ENCODE measurements at places on chromosomes 3 and 15. TPM values are rescaled to one million over a fixed set of nuclear protein-coding genes. Genes with fewer than 3 reads are reported as not detected.

Gene DLG1
- 91.4 TPM for total RNA-seq

DNA sequence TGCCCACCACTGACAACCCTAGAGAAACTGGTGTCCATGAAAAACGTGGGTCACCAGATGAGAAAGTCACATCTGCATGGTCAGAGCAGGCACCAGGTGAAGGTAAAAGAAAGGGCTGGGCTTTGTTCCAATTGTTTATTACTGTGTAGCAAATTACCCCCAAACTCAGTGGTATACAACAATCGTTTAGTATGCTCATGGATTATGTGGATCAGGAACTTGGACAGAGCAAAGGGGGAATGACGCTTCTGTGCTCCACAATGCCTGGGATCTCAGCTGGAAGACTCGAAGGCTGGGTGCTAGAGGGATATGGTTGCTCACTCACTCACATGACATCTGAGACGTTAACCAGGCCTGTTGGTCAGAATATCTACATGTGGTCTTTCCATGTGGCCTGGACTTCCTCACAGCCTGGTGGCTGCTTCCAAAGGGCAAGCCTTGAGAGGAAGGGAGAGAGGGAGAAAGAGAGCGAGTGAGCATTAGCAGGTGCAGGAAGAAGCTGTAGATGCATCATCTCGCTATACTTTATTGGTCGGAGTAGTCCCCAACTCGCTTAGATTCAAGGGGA, 44.9 kb downstream of the LPP start:
- no peak for DNase-seq
- no peaks in the 10 kb centered on the region for H3K27me3 ChIP-seq
- peaks cover 31% of the 10 kb centered on the region for H3K4me1 ChIP-seq
- H3K36me3 ChIP-seq = peaks cover 6% of the 10 kb centered on the region

DNA sequence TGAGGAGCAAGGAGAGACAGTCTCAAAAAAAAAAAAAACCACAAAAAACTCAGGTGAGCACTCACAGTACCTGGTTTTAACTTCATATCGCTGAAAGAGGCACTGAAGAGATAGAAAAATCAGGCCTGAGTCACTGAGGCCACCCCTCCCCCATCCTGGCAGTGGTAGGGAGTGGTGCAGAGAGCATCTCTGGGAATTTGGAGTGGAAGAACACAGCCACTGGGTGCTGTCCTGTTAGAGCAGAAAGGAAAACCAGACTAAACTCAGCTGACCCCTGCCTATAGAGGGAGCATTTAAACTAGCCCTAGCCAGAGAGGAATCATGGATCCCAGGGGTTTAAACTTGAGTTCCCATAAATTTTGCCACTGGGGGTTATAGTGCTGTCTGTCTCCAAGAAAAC, 22.2 kb upstream of the DNAJC13 start:
- no peak overlapping the region for H3K27ac ChIP-seq

DNA sequence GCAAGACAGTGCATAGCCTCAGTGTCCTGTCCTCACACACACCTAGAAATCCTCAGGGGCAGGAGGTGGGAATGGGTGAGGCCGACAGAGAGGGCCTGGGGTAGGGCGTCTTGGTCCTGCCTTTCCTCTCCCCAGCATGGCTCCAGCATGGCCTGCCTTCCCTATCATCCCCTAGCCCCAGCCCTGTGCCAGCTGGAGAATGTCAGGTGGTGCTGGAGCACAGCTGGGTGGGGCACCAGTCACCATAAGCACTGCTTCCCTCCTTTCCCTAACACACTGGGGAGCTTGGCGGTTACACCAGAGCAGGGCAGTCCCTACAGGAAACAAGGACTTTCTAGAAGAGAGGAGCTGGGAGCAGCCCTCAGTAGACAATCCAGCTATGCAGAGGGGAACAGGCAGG, 236.8 kb downstream of the KLF13 start:
- no peak overlapping the region for H3K4me3 ChIP-seq
- H3K27me3 ChIP-seq = no peaks in the 10 kb centered on the region
- H3K4me1 ChIP-seq = peaks cover 5% of the 10 kb centered on the region
- H3K36me3 ChIP-seq = no peaks in the 10 kb centered on the region
- DNase-seq = no peak
- H3K27ac ChIP-seq = no peak overlapping the region

DNA sequence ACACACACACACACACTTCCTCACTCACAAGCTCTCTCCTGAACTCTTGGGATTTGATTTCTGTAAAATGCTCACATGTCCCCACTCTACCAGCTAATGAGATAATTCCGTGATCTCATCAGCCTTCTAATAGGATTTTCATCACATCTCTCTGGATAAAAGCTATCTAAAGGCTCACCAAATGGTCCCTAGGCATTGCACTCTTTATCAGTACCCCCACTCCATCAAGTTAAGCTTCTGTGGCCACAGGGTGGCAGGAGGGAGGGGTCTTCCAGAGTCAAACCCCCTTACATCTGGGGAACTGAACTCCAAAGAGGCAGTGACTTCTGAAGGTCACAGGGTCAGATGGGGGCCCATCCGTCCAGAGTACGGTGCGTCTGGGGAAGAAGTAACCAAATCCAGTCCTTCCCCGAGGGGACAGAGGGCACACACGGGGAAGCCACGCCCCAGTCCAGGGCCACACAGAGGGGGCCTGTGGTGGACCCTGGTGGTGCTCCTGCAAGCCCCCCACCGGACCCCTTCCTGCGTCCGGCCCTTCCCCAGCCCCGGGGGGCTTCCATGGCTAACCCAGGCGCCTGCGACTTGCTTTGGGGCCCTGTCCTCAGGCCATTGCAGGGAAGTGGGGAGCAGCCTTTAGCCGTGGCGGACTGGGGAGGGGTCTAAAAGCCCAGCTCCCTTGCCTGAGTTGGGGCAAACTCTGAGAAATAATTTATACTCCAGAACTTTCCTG, 25.5 kb downstream of the CPN2 start:
- DNase-seq = no peak
- H3K36me3 ChIP-seq = no peaks in the 10 kb centered on the region
- H3K27ac ChIP-seq = no peak overlapping the region
- peaks cover 34% of the 10 kb centered on the region for H3K27me3 ChIP-seq
- no peaks in the 10 kb centered on the region for H3K4me1 ChIP-seq

GRCh38 chr3:129829640-129830039, 63.9 kb downstream of the TMCC1 start:
- no peak for DNase-seq
- H3K27ac ChIP-seq = no peak overlapping the region
- H3K4me1 ChIP-seq = peaks cover 8% of the 10 kb centered on the region
- H3K27me3 ChIP-seq = no peaks in the 10 kb centered on the region
- H3K4me3 ChIP-seq = no peak overlapping the region
- no peaks in the 10 kb centered on the region for H3K36me3 ChIP-seq

- DNase-seq = no peak
- no peaks in the 10 kb centered on the region for H3K27me3 ChIP-seq
Observed at GRCh38 chr15:72958634-72959033, 93.6 kb upstream of the NEO1 start.

Measured in neural crest cell (in vitro differentiated cells).